ENCODE measurements at places on chromosomes 12 and 14. TPM values are rescaled to one million over a fixed set of nuclear protein-coding genes. Genes with fewer than 3 reads are reported as not detected.

Gene RNFT2
- 1.8 TPM for total RNA-seq

Gene SERPINA10
- not detected for total RNA-seq

Gene EMP1
- 138 TPM for total RNA-seq

Gene CABP1
- not detected for total RNA-seq

Gene SIX1
- 95.4 TPM for total RNA-seq

Gene RNF212B
- not detected for total RNA-seq

Gene BCL2L2
- total RNA-seq: 17.9 TPM

Gene KRT83
- not detected for total RNA-seq

Gene HVCN1
- 5.1 TPM for total RNA-seq

Gene HOXC5
- 3.3 TPM for total RNA-seq

Gene RPS6KA5
- total RNA-seq: 1.6 TPM
